Skin of body (tissue), 3 donors: ENCODE measurements at places on chromosomes 13 and 19. TPM values are rescaled to one million over a fixed set of nuclear protein-coding genes. Genes with fewer than 3 reads are reported as not detected.

Gene DAND5
- not detected for total RNA-seq

Gene SLC44A2
- total RNA-seq: 49.0 TPM

Gene ZNF132
- total RNA-seq: 3.6 TPM

Gene DIAPH3
- total RNA-seq: 7.1 TPM

Gene CGB2
- not detected for total RNA-seq

Gene OR4F17
- not detected for total RNA-seq

Gene KIR2DL3
- total RNA-seq: not detected
